ENCODE measurements at places on chromosomes 6 and 20.

DNA sequence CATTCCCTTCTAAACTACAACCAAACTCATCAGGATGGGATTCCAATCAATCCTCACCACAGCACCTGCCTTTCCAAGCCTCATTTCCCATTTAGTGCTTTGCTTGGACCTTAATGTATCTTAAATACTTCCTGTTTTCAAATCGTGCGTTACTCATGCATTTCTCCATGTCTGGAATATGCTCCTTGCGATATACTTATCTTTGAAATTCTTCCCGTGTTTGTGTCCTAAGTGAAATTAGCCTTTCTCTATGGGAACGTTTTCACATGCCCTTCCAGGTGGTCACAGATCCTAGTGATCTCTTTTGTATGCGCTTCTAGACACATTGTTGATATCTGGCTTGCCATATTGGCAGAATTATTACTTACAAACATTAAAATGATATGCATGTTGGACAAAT, 620.6 kb upstream of the AGPAT4 start:
- DNase-seq: no peak

- DNase-seq: no peak
Observed at GRCh38 chr20:35176132-35176531, 4.3 kb downstream of the PROCR start.

DNA sequence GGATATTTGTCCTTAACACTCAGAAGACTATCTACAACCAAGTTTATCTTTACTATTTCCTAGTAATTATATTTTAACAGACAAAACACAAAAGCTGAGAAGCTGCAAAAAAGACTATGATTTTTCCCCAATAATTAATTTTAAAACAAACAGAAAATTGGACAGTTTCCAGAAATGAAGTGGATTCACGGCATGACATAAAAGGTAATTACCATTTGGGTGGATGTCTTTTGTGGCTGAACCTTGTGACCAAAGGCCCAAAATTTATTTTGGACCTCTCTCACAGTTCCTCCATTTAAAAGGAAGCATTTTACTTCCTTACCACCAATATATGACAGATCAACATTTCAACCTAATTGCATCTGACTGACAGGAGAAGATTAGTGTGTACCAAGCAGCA, 90.2 kb downstream of the GMDS start:
- DNase-seq: no peak

DNA sequence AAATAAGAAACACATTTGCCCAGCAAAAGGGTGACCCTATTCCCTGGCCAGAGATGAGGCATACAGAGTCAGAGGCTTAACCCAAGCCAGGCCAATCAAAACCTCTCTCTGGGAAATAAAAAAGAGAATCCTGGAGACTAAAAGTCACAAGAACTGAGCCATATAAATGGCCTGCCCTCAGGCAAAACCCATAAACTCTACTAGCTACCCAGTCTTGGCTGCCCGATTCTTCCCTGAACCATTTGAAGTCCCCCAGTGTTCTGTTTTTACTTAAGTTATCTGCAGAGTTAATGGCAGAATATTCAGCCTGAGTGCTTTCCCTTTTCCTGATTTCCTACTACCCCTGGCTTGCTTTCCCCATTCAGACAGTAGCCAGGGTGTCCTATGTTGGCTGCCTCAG, 13.9 kb downstream of the KCNK15 start:
- no peak for DNase-seq

DNA sequence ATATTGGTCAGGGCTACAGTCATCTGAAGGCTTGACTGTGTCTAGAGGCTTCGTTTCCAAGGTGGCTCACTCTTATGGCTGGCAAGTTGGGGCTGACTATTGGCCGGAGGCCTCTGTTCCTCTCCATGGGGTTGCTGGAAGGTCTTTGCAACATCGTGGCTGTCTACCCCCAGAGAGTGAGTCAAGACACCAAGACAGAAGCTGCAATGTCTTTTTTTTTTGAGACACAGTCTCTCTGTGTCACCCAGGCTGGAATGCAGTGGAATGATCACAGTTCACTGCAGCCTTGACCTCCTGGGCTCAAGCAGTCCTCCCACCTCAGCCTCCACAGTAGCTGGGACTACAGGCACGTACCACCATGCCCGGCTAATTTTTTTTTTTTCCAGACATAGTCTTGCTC, 29.4 kb upstream of the KIF3B start:
- DNase-seq: no peak

- DNase-seq: no peak
Observed at GRCh38 chr6:14026831-14027539, 90.6 kb upstream of the CD83 start.

GRCh38 chr6:110432285-110432900, 17.0 kb upstream of the DDO start:
- no peak for DNase-seq

- no peak for DNase-seq
Observed at GRCh38 chr6:81838031-81838430, 85.5 kb upstream of the TENT5A start.

DNA sequence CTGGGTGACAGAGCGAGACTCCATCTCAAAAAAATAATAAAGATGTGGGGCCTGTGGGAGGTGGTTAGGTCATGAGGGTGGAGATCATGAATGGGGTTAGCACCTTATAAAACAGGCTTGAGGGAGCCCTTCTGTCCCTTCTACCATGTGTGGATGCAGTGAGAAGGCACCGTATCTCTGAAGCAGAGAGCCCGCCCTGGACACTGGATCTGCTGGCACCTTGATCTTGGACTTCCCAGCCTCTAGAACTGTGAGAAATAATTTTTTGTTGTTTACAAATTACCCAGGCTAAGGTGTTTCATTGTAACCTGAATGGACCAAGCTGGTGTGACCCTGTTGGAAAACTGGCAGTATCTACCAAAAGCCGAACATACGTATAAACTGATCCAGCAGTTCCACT, 15.7 kb upstream of the PANK2 start:
- DNase-seq: no peak

DNA sequence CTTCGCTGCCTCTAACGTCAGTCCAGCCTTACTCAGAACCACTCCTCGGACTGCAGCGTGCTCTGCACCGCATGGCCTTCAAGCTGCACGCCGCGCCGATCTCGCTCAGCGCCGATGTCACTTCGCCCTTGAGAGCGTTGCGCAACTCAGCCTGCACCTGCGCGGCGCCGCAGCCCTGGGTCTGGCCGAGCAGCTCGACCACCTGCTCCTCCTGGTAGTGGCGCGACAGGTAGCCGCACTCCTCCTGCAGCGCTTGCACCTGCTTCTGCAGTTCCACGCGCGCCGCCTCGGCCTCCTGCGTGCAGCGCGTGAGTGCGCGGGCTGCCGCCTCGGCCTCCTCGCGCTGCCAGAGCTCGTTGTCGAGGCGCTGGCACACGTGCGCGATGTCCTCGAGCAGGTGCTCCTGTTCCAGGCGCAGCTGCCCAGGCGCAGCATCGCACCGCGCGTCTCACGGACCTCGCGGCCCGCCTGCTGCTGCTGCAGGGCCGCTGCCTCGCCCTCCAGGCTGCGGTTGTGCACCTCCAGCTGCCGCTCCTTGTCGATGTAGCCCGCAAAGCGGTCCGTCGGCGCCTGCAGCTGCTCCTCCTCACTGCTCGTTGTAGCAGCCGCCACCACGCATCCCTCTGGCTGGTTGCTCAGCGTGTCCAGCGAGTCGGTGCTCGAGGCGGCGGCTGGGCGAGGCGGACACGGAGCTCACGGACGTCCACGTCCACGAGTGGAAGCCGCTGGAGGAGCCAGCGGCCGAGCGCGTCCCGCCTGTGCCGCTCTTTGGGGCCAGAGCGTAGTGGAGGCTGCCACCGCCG, 380.6 kb upstream of the CHD6 start:
- no peak for DNase-seq

GRCh38 chr6:7413151-7413823, 23.7 kb downstream of the RIOK1 start:
- DNase-seq: no peak

- DNase-seq: no peak
Observed at GRCh38 chr6:145258122-145258521, 477.2 kb downstream of the EPM2A start.

DNA sequence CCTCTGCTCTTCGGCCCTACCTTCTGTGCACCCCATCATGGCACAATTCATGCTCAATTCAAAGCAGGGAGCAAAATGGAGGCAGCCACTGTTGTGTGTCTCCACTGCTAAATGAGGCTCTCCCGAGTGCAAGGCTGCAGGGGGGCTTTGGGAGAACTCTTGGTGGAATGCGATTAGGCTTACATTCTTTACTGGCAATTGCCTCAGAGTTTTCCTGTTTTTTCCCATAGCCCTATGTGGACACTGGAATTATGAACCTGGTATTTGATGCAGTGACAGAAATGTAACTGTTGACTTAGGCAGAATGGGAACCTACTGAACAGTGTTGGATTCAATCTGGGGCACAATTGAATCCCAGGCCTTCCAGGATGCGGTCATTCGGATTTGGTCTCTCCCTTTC, 187.9 kb upstream of the GMDS start:
- no peak for DNase-seq
